Astrocyte (in vitro differentiated cells and primary cell): ENCODE measurements at places on chromosomes 4 and X. TPM values are rescaled to one million over a fixed set of nuclear protein-coding genes. Genes with fewer than 3 reads are reported as not detected.

DNA sequence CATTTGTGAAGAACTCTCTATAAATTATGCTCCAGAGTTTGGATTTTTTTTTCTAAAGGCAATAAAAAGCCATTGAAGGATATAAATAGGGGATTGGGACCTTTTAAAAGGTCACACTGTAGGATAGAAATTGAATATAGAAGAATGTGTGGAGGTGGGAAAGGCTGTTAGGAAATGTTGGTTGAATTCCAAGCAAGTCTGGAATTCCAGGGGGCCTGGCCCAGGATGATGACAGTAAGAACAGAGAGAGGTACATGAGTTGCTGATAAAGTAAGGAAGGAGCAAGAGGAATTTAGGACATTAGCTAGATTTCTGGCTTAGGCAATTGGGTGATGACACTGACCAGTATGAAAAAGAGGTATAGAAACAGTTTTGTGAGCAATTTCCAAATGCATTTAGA, 95.4 kb upstream of the USP38 start:
- peak; percentile 3 for DNase-seq
- H3K4me3 ChIP-seq: no peak overlapping the region
- no peak overlapping the region for H3K27ac ChIP-seq
- H3K27me3 ChIP-seq: no peaks in the 10 kb centered on the region

DNA sequence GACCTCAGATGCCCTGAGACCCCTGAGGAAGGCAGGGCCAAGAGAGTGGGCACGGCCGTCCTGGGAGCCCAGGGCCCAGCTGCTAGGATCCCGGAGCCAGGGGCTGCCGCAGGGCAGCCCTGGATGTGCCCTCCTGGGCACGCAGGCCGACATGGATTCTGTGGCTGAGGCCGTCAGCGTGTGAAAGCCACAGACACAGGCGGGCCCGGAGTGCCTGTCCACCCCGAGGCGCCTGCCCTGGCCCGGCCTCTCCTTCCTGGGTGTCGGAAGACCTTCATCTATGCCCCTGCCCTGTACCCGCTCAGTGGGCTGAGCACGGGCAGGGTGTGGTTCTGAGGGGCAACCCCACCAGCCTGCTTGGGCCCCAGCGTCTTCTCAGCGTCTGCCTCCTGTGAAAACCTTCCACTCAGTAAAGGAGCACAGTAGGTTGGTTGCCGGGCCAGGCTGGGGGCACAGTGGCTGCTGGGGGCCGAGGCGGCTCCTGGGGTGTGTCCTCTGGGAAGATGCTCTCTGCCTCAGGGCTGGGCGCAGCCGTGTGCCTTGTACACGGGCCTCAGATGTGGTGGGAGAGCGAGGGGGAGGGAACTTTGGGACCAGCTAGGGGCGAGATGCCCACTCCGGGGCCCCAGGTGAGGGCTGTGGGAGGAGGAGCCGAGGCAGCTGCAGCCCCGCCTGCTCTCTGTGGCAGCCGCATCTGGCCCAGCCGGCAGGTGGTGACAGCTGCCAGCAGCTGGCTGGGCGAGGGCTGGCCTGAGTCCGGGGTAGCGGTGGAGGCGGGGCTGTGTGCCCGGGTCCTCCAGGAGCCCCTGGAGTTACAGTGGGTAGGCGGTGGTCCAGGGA, 20.8 kb downstream of the FGFRL1 start:
- no peaks in the 10 kb centered on the region for H3K27me3 ChIP-seq
- no peak overlapping the region for H3K4me3 ChIP-seq
- no peak for DNase-seq
- no peak overlapping the region for H3K27ac ChIP-seq
- H3K4me1 ChIP-seq: peaks cover 17% of the 10 kb centered on the region

DNA sequence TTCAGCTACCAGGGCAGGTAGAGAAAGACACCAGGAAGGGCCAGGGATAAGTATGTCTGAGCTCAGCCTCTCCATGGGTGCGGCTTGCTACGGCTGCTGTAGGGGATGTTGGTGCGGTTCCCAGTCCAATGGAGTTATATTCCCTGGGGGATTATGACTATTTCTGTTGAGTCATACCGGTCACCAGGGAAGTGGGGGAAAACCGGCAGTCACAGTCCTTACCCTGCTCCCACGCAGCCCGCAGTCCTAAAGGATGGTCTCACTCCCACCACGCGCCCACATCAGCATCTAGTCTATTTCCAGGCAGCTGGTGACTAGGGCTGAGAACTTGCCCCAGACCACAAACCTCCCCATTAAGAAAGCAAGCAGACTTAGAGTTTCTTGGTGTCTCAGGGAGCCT, 191.6 kb downstream of the VEGFC start:
- H3K27me3 ChIP-seq: no peaks in the 10 kb centered on the region
- no peak overlapping the region for H3K4me3 ChIP-seq
- DNase-seq: peak; percentile 68
- H3K4me1 ChIP-seq: no peaks in the 10 kb centered on the region

- no peak overlapping the region for H3K27ac ChIP-seq
- no peak overlapping the region for H3K4me3 ChIP-seq
- H3K27me3 ChIP-seq: no peaks in the 10 kb centered on the region
- DNase-seq: no peak
- no peaks in the 10 kb centered on the region for H3K4me1 ChIP-seq
Measured at GRCh38 chrX:109911046-109911445, 91.9 kb upstream of the TMEM164 start.

GRCh38 chr4:66097218-66097617, 426.9 kb upstream of the EPHA5 start:
- H3K27me3 ChIP-seq: no peaks in the 10 kb centered on the region
- no peak overlapping the region for H3K27ac ChIP-seq
- no peaks in the 10 kb centered on the region for H3K36me3 ChIP-seq
- no peak overlapping the region for H3K4me3 ChIP-seq
- H3K4me1 ChIP-seq: no peaks in the 10 kb centered on the region
- DNase-seq: no peak

- no peak for DNase-seq
- no peaks in the 10 kb centered on the region for H3K27me3 ChIP-seq
- no peaks in the 10 kb centered on the region for H3K36me3 ChIP-seq
- no peak overlapping the region for H3K4me3 ChIP-seq
- no peak overlapping the region for H3K27ac ChIP-seq
Measured at GRCh38 chr4:158945529-158946108, 157.3 kb upstream of the RAPGEF2 start.

DNA sequence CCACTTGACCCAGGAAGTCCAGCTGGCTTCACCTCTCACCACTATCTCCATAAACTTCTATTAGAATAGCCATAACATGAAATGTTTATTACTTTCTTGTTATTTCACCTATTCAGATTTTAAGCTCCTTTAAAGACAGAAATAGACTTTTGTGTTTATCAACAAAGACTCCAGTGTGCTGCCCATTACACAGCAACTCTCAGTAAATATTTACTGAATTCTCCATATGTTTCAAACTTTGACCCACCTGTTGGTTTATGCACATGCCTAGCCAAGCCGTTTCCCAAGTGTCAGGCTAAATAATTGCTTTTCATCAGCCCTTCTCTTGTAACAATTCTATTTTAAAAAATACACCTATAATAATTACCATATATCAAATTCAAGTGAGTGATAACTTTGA, 242.9 kb upstream of the NEIL3 start:
- H3K27ac ChIP-seq: no peak overlapping the region
- H3K4me3 ChIP-seq: no peak overlapping the region
- no peaks in the 10 kb centered on the region for H3K4me1 ChIP-seq
- H3K36me3 ChIP-seq: no peaks in the 10 kb centered on the region
- H3K27me3 ChIP-seq: no peaks in the 10 kb centered on the region
- no peak for DNase-seq

DNA sequence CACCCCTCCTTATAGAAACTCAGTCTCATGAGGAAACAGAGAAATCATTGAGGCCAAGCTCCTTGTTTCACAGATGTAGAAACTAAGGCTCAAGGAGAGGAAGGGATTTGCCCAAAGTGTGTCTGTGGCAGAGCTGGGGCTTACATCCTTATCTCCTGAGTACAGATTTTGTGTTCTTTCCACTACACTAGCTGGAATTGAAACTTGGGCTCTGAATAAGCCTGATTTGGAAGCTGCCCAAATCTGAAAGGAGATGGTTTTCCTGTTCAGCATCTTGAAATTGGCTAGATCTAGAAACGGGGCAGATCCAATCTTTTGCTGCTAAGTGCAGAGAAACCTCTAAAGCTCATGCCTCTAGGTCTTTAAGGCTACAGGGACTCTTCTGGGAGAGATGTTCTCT, 24.3 kb downstream of the AWAT2 start:
- no peak overlapping the region for H3K4me3 ChIP-seq
- H3K27me3 ChIP-seq: no peaks in the 10 kb centered on the region
- peaks cover 8% of the 10 kb centered on the region for H3K4me1 ChIP-seq
- no peak for DNase-seq
- no peak overlapping the region for H3K27ac ChIP-seq

GRCh38 chr4:24321616-24322015, 262.7 kb downstream of the DHX15 start:
- no peak for DNase-seq
- H3K4me3 ChIP-seq: peak overlapping the region; percentile 37
- no peaks in the 10 kb centered on the region for H3K36me3 ChIP-seq
- H3K27me3 ChIP-seq: no peaks in the 10 kb centered on the region

DNA sequence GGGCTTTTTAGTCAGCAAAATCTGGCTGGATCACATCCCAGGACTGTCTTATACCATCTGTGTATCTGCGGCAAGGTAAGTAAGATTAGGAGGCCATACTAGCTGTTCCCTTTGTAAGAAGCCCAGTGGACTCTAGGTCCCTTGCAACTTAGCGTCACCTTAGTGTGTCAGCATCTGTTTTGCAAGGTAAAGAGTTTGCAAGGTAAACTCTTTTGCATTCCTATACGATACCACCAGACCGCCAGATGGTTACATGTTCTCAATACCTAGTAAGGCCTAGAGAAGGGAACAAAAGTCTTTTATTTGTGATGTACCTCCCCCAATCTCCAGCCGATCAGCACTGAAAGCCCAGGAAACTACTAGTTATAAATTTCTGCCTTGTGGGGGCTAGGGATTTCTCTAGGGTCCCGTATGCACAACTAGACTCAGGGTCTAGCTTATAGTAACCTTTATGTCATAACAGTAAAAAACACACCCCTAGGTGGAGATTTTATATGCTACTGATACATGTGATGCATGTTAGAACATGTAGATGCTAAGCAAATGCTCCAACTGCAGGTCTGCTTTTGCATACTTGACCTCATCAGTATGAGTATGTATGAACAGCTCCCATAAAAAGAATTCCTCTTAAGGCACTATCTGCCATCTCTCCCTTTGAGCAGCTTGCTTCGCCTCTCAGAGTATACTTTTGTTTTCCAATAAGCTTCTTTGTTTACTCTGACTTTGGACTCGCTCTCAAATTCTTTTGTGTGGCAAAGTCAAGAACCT, 78.4 kb downstream of the KCNIP4 start:
- no peaks in the 10 kb centered on the region for H3K27me3 ChIP-seq
- no peaks in the 10 kb centered on the region for H3K4me1 ChIP-seq
- H3K27ac ChIP-seq: no peak overlapping the region
- H3K36me3 ChIP-seq: no peaks in the 10 kb centered on the region
- DNase-seq: no peak

- no peaks in the 10 kb centered on the region for H3K4me1 ChIP-seq
- H3K27me3 ChIP-seq: no peaks in the 10 kb centered on the region
- no peak overlapping the region for H3K4me3 ChIP-seq
Measured at GRCh38 chr4:164023214-164023613, 528.7 kb downstream of the TMA16 start.

DNA sequence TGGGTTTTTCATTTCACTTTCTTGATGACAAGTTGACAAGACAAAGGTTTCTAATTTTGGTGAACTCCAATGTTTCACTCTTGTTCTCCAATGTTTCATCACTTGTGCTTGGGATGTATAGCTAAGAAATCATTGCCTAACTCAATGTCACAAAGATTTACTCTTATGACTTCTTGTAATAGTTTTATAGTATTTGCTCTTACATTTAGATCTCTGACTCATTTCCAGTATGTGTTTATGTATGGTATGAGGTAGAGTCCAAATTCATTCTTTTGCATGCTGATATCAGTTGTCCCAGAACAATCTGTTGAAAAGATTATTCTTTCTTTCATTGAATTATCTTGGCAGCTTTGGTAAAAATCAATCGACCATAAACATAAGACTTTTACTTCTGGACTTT, 12.2 kb upstream of the NWD2 start:
- no peaks in the 10 kb centered on the region for H3K4me1 ChIP-seq
- no peak overlapping the region for H3K27ac ChIP-seq
- no peaks in the 10 kb centered on the region for H3K27me3 ChIP-seq
- H3K36me3 ChIP-seq: no peaks in the 10 kb centered on the region
- H3K4me3 ChIP-seq: no peak overlapping the region
- no peak for DNase-seq

- peak; percentile 45 for DNase-seq
- H3K4me3 ChIP-seq: no peak overlapping the region
- no peaks in the 10 kb centered on the region for H3K27me3 ChIP-seq
- peaks cover 24% of the 10 kb centered on the region for H3K4me1 ChIP-seq
- no peaks in the 10 kb centered on the region for H3K36me3 ChIP-seq
Measured at GRCh38 chr4:153497091-153497531, 31.0 kb downstream of the TMEM131L start.

GRCh38 chr4:6472008-6472386, 417 bp downstream of the PPP2R2C start:
- H3K27ac ChIP-seq: no peak overlapping the region
- H3K4me1 ChIP-seq: no peaks in the 10 kb centered on the region
- DNase-seq: no peak
- no peak overlapping the region for H3K4me3 ChIP-seq

- H3K36me3 ChIP-seq: no peaks in the 10 kb centered on the region
- H3K27ac ChIP-seq: no peak overlapping the region
- peak; percentile 56 for DNase-seq
- H3K4me3 ChIP-seq: no peak overlapping the region
- H3K4me1 ChIP-seq: peaks cover 30% of the 10 kb centered on the region
Measured at GRCh38 chr4:87041141-87041540, 106.3 kb downstream of the AFF1 start.

- no peak for DNase-seq
- no peak overlapping the region for H3K27ac ChIP-seq
- peaks cover 5% of the 10 kb centered on the region for H3K4me1 ChIP-seq
Measured at GRCh38 chrX:106891762-106892460, 11.2 kb downstream of the RIPPLY1 start.

- no peak overlapping the region for H3K27ac ChIP-seq
- H3K27me3 ChIP-seq: no peaks in the 10 kb centered on the region
- peak; percentile 88 for DNase-seq
- peaks cover 9% of the 10 kb centered on the region for H3K4me1 ChIP-seq
Measured at GRCh38 chr4:30828264-30828926, 108.2 kb downstream of the PCDH7 start.

DNA sequence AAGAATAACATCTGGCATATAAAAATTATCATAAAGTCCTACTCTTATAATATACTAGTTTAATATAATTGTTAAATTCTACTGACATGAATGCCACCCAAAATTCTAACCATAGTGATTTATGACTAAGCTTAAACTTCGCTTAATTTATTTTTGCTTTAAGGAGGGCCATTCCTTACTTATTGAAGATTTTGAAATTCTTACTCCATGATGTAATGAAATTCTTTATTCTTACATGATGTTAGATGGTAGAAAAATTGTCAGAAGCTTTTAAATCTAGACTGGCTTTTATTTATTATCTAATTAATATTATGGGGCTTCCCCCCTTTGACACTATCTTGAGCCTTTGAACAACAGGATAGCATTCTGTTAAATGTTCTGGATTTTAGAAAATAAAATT, 19.5 kb upstream of the SUPT20HL2 start:
- peak overlapping the region; percentile 49 for H3K27ac ChIP-seq
- H3K36me3 ChIP-seq: no peaks in the 10 kb centered on the region
- DNase-seq: peak; percentile 27
- no peaks in the 10 kb centered on the region for H3K4me1 ChIP-seq
- no peak overlapping the region for H3K4me3 ChIP-seq

- H3K27me3 ChIP-seq: no peaks in the 10 kb centered on the region
- no peak overlapping the region for H3K4me3 ChIP-seq
- peak; percentile 5 for DNase-seq
- H3K36me3 ChIP-seq: no peaks in the 10 kb centered on the region
Measured at GRCh38 chr4:89166971-89167475, 55.7 kb downstream of the TIGD2 start.

SASH3 gene
- total RNA-seq: not detected in 2 replicates

STARD8 gene
- total RNA-seq: 1.0 and 1.3 TPM in 2 replicates

UGT8 gene
- total RNA-seq: 6.4 and 7.7 TPM in 2 replicates

PAGE1 gene
- total RNA-seq: not detected in 2 replicates

TMEM35A gene
- 0.77 and 0.89 TPM in 2 replicates for total RNA-seq
